ENCODE measurements at places on chromosomes 2 and 18.
A peak's percentile ranks its signal among the peaks of the same experiment; 100 is the strongest.

DNA sequence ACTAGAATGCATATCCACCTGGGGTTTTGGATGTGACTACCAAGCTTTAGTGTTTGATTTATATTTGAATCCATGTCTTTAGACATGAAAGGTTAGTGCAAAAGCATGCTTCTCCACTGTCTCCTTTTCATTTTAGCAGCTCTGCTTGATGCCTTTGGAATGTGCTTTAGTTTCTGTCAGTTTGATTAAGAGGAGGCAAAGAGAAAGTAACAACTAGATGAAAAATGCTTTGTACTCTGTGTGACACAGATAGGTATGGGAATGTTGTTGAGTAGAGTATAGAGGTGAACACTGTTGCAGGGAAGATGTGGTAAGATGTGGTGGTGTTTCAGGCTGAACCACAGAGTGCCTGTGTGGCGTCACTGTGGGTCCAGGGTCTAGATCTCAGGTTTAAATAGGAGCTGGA lies 19.8 kb downstream of the PIK3C3 start:
- DNase-seq = no peak

GRCh38 chr2:212912445-212913103 lies 238.8 kb downstream of the IKZF2 start:
- no peak for DNase-seq

DNA sequence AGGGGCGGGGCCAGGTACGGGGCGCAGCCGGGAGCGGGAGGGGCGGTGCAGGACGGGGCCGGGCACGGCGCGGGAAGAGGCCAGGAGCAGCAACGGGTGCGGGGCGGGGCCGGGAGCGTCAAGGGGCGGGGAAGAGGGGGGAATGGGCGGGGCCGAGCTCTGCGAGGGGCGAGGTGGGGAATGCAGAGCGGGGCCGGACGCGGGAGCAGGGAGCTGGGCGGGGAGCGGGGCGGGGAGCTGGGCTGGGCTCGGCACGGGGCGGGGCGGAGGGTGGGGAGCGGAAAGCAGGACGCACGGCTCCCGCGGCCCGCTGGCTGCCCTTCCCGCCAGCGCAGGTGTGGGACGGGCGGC lies at the start of gene IMPA2:
Gene IMPA2, plus strand, starts transcription at position 316 of the 351 bp plus-strand sequence. CDS start 163 bp downstream, outside the sequence.
- no peak for DNase-seq

DNA sequence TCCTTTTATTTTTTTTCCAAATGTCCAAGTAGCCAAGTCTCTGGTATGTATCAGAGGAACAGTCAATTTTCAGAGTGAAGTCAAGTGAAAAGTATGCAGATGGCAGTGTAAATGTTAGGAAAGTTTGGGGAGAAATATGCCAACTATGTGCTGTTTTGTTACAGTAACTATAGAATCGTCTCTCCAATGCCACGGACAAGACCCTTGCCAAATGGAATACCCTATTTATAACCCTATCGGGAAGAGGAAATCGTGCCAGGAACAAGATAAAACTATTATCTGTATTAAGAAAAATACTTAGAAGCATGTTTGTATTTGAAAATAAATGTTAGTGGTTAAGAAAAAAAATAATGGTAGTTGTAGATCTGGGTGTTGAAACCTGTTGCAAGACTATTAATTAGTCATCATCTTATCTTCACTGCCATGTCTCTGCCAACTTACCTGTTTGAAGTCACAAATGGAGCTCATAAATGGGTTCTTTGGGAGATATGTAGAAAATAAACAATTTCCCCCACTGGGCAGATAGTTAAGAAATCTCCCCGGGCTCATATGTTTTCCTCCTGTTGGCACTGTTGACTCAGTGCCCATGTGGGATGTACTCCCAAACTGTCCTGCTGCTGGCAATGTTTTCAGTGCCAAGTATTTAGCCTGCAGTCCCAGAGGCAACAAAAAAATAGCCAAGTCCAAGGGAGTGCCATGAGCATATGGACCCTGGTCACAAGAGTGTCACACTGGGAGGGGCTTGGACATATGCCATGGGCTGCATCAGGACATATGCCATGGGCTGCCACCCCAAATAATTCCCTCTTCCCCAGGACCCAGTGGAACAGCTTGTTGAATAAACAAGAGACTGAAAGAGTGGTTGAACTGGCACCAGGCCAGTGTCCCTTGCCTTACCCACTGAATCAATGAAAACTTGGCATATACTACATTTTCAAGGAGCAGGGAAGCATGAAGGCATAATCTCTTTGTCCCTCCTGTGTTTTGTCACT lies 366.9 kb downstream of the OSR1 start:
- DNase-seq = peak; percentile 21

DNA sequence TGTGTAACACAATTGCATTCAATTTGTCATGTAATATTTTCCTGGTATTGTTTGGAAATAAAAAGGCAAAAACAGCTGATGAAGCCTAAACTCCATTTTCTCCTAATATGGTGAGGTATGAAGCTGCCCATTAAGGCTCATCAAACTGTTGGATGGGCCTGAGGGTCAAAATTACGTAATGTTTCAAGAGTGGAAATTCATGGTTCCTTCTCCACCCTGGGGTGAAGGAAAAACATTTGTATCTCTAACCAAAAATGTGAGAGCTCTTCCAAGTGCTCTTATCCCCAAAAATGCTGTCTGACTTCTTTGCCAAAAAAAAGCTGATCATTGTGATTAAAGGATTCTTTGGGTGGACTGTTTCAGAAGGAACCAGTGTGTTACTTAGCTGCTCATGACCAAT lies 91.8 kb downstream of the ARHGAP28 start:
- DNase-seq = no peak
